Hematopoietic multipotent progenitor cell treated with erythropoietin and hydrocortisone succinate and interleukin-3 and kit ligand, for 4 days (in vitro differentiated cells): ENCODE measurements at places on chromosomes 7 and 10.

DNA sequence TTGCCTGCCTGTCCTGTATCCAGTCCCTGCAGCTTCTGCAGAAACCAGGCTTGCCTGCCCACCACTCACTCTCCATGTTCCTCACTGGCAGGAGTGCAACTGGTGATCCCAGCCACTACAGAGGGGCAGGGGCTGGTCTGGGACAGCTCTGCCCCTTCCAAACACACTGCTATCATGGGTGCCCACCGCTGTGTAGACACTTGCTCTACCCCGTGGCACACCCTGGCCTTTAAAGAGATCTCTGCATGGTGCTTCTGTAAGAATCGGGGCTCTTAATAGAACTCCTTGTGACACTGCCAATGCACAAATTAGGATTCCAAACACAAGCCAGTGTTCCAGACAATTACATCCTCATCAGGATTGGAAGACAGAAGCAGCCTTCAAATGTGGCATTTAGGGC, 41.7 kb downstream of the C10orf90 start:
- DNase-seq = no peak

DNA sequence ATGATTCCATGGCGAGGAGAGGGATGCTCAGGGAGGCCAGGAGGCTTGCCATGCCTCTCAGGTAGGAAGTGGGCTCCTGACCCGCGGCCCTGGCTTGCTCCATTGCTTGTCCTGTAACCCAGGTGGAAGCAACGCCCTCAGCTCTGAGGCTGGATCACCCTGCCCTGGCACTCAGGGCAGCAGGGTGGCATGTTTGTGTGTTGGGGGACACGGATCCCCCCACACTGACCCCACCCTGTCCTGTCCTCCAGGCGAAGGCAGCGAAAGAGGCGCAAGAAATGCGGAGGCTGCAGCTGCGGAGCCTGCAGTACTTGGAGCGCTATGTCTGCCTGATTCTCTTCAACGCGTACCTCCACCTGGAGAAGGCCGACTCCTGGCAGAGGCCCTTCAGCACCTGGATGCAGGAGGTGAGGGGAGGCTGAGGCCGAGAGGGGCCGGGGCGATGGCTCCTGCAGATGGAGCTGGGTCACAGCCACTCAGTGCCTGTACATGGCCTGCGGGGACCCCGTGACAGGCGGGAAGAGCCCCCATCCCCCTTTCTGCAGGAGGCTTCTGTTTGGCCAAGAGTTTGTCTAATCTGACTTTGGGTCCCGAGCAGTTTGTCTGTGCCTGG, 38.3 kb downstream of the PRF1 start:
- DNase-seq = no peak

GRCh38 chr10:31209478-31209877, 109.5 kb upstream of the ZEB1 start:
- no peak for DNase-seq

- no peak for DNase-seq
Measured at GRCh38 chr7:37570145-37570544, 113.4 kb upstream of the GPR141 start.

DNA sequence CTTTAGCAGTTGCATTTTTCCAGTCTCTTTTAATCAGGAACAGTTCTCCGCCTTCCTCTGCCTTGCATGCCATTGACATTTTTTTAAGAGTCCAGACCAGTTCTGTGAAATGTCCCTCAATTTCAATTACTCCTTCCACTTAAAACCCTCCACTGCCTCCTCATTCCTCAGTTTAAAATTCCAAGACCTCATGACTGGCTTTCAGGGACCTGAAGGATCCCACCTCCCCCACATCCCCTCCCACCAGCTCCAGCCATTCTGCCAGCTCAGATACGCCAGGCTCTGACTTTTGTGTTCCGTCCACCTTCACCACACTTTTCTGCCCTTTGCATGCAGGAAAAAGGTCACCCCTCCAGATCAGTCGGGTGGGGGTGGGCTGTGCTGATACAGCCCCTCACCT, 8.7 kb downstream of the TNRC18 start:
- DNase-seq = no peak

DNA sequence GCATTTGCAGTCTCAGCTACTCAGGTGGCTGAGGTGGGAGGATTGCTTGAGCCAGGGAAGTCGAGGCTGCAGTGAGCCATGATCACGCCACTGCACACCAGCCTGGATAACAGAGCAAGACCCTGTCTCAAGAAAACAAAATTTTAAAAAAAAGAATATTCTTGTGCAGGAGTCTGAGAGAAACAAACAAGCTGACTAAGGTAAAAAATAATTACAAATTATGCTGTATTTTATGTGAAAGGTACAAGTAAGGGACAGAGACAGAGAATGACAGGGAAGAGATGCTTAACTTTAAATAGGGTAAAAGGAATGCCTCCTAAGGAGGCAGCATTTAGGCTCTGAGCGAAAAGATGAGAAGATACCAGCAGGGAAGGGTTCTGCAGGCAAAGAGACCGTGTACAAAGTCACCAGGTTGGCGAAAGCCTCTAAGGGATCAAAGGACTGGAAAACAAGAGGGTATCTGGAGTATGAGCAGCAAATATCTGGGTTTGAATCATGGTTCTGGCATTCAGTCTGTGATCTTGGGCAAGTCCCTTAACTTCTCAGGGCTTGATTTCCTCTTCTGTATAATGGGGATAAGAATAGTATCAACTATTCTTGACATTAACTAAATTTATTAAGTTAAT, 106.2 kb upstream of the RHOBTB1 start:
- no peak for DNase-seq

DNA sequence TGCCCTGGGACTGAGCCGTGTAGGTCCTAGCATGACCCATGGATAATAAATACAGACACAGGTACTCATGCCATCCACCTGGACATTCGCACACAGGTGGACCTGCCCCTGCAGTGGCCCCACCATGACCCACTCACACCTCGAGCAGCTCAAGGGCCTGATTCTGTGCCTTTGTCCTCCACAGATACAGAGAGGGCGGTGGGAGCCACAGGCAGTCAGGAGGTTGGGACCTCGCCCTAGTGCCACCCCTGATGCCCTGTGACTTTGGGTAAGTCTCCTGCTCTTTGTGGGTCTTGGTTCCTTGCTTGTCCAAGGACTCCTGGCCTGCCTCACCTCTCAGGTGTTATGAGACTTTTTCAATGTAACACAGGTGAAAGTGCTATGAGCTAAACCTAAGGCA, 42.9 kb downstream of the C10orf120 start:
- DNase-seq = no peak

DNA sequence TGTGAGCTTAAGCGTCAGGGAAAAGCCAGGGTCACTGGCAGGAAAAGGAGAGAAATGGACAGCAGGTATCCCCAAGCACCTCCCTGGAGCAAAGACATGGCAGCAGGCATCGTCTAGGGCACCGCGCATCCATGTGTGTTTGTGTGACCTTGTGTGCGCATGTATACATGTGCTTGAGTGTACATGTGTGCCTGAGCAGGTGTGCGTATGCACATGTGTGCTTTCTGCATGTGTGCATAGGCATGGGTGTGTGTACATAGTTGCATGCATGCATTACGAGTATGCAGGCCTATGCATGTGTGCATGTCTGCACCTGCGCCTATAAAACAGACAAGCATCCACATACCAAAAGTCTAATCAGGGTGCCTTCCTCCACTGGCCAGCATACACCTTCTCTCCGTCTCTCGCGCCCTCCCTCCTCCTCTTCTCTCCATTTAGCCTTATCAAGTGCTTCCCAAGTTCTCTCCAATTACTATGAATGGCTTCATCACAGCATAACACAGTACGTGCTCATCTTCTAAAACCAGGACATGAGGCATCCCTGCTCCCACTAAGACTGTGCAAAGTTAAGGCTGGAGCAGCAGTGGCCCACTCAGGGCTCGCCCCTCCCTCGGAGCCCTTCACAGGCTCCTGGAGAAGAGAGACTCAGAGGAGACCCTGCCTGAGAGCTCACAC, 30.6 kb downstream of the RASGEF1A start:
- DNase-seq = no peak

- DNase-seq = peak; percentile 4
Measured at GRCh38 chr7:95102662-95103061, 195.3 kb downstream of the PPP1R9A start.

- no peak for DNase-seq
Measured at GRCh38 chr10:87838650-87839049, 20.6 kb upstream of the ATAD1 start.

- DNase-seq = no peak
Measured at GRCh38 chr7:35998481-35998880, 154.6 kb upstream of the EEPD1 start.

DNA sequence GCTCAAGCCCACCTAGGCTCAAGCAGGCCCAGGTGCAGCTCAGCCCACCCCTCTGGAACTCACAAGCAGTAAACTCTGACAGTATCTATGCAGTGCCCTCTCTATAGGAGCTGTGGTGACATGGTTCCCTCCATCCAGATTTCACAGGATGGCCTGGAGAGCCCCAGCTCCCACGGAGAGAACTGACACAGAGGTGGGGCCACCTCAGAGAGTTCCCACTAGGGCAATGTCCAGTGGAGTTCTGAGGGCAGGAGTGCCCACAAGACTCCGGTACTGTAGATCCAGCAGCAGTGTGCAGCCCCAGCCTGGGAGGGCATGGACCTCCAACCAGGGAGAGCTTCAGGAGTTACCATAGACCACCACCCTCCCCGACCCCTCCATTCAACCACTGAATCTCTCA, 37.3 kb upstream of the CNPY1 start:
- no peak for DNase-seq

DNA sequence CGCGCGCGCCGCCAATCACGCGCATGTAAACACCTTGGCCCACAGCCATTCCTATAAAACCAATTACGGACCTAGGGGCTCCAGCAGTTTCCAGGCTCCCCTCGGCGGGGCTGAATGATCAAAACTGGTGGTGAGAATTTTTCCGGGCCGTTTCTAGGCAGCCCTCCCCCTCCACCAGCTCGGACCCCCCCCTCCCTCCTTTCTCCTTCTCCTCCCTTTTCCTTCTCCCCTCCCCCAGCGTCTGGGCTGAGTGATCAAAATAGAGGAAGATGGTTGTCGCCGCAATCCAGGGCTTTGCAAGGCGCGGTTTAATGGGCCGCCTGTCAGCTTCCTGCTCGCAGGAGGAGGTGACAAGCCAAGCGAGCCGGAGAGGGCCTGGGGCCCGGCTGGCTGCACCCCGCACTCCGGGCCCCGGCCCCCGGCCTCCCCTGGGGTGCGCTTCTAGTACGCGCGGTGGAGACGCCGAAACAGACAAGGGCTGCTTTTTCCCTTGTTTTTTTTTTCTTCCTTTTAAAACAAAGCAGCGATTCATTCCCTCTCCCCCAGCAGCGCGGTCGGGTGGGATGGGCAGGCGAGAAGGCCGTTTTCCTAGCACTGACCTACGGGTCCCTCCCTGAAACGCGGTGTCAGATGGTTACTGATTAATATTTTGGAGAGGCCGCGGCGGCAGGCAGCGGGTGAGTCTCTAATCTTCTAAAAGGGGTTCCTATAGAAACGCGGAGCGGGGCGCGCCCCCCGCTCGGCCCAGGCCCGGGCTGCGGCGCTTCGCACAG, 528 bp upstream of the TNRC18 start:
- peak; percentile 99 for DNase-seq

- peak; percentile 60 for DNase-seq
Measured at GRCh38 chr7:157224627-157225026, 85.9 kb downstream of the UBE3C start.

GRCh38 chr10:19570991-19571390, 245.2 kb upstream of the PLXDC2 start:
- DNase-seq = no peak

- DNase-seq = no peak
Measured at GRCh38 chr10:98511876-98512275, 65.1 kb upstream of the HPS1 start.

DNA sequence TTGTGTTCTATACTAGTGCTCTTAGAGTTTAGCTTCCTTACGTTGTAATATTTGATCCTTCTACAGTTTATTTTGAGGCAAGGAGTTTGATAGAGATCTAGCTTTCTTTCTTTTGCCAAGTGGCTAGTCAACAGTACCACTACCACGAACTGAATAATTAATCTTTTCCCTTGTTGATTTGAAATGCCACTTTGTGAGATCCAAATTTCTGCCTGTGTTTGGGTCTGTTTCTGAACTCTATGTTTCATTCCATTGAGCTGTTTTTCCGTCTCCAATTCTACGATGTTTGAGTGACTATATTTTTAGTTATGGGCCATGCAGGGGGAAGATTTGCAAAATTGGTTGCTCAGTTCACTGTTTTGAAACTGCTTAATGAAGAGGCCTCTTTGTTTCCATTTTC, 134.7 kb downstream of the KIAA1217 start:
- no peak for DNase-seq

GRCh38 chr7:49803812-49804211, 30.4 kb downstream of the VWC2 start:
- no peak for DNase-seq

DNA sequence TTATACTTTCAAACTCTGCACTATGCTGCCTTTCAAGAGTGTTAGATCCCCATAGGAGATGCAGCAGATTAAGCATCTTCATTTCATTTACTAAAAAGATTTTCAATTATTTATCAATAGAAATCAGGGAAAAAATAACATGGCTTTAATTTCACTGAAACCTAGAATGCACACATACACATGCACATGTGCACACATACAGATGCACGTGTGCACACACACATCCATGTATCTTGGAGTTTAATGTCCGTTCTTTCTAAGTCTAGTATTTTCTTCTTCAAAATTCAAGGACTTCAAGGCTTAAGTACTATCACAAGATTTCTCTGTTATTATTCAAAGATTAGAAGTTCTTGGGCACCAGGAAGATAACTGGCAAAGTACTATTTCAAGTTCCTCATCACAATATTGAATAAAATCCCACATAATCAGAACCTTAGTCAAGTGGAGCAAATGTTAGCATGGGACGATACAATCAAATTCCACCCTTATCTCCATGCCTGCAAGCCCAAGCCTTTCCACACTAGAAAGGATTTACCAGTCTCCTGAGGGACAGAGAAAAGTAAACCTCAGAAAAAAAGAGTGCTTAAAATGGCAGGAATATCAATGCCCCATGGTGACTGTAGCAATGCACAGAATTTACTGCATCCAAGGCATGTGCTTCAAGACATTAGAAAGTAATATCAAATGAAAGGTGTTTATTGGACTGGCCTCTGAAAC, 494.4 kb downstream of the XPNPEP1 start:
- DNase-seq = no peak
